Mammary epithelial cell (primary cell): ENCODE measurements at places on chromosomes 12 and 14. TPM values are rescaled to one million over a fixed set of nuclear protein-coding genes. Genes with fewer than 3 reads are reported as not detected.

The HAL gene
- total RNA-seq, result 0.33 TPM

The SMCO2 gene
- not detected for total RNA-seq

The MTRFR gene
- 20.5 and 25.5 TPM in 2 replicates for total RNA-seq

The CLEC4A gene
- total RNA-seq, result 0.17 TPM
